Fibroblast of skin of right quadriceps (primary cell): ENCODE measurements at places on chromosomes 12 and 14.

- no peak for DNase-seq
Observed at GRCh38 chr14:65941091-65941490, 528.6 kb downstream of the FUT8 start.

DNA sequence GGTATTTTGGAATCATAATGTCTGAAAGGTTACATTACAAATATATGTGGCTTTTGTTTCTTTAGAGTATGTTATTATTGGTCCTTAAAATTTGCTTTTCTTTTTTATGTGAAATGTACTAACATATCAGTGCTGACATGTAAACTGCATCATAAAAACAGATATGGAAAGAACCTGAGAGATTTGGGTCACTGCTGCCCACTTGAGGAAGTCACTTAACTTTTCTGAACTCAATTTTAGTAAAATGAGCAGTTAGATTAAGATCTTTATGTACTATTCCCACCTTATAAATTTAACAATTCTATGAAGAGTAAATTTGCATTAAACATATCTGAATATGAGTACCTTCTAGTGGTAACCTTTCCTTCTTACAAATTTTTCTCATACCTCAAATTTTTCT is 7.5 kb downstream of the PTGR2 start:
- no peak for DNase-seq

GRCh38 chr12:132139912-132140311 is 4.2 kb downstream of the DDX51 start:
- no peak for DNase-seq

- peak; percentile 43 for DNase-seq
Observed at GRCh38 chr12:107684029-107684795, 1.4 kb upstream of the PWP1 start.

GRCh38 chr14:55756078-55756477 is 176.1 kb downstream of the KTN1 start:
- DNase-seq: no peak

GRCh38 chr14:57814726-57815125 is 51.2 kb downstream of the SLC35F4 start:
- no peak for DNase-seq

DNA sequence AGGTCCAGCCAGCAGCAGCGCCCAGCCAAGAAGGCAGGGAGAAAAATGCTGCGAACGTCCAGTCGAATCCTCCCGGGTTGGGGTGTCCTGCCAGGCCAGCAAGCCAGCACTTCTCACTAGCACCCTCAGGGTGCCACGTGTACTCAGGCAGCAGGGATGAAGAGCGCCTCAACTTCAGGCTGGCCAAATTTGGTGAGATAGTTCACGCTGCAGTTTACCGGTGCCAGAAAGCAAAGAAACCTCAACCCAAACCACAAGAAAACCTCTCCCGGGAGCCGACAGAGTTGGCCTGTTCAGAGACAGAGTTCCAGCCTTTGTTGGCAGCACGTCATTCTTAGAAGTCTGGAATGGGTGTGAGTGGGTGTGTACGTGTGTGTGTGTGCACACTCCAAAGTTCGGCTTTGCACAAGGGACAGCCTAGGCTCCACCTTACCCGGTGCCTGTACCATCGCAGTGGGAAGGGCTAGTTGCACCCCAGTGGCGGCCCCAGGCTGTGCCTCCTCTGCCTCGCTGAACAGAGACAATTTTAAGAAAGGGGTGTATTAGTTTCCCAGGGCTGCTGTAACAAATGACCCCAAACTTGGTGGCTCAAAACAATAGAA is 42.1 kb downstream of the ELK3 start:
- DNase-seq: peak; percentile 69

DNA sequence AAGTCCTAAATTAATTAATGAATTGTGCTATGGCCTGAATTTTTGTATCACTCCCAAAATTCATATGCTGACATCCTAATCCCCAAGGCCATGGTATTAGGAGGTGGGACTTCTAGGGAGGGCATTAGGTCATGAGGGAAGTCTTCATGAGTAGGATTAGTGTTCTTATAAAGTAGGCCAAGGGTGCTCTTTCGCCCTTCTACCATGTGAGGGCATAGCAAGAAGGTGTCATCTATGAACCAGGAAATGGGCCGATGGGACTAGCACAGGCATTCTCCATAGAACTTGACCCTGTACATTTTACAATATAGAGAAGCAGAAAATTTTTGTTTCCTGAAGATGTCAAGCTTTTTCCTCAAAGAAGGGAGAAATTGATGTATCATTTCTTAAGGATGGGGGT is 12.5 kb downstream of the SYT10 start:
- no peak for DNase-seq

DNA sequence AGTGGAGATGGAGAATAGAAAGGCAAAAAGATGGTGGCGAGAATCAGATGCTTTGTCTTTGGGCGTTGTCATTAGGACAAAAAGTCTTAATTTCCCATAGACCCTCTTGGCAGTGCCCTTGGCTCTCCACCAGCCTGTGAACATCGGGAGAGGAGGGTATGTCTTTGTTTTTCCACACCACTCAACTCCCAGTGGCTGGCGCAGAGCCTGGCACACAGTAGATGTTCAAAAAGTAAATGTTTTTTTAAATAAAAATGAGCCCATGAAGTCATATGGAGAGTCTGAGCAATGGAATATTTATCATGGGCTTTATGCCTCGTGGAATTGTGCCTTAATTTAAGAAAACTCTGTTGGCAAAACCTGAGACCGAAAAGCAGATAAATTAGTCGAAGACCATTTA is 90.4 kb downstream of the SRGAP1 start:
- DNase-seq: no peak

GRCh38 chr12:95996034-95996658 is at the start of gene HAL:
Gene HAL (minus strand): TSS chr12:95996344. CDS start chr12:95995910, 434 bp downstream.
- no peak for DNase-seq

DNA sequence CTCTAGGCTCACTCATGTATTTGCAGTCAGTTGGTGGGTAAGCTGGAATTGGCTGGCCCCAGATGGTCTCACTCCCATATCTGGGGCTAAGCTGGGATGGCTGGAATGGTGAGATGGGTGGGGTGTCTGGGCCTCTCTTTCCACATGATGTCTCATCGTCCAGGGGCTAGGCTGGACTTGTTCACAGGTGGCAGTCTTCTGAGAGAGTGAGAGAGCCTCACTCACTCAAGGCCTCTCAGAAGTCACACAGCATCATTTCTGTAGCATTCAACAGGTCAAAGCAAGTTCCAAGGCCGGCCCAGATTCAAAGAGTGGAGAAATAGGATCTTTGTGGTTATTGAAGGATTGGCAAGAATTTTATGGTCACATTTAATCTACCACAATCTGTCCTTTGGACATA is 102.7 kb downstream of the UNC79 start:
- DNase-seq: no peak

DNA sequence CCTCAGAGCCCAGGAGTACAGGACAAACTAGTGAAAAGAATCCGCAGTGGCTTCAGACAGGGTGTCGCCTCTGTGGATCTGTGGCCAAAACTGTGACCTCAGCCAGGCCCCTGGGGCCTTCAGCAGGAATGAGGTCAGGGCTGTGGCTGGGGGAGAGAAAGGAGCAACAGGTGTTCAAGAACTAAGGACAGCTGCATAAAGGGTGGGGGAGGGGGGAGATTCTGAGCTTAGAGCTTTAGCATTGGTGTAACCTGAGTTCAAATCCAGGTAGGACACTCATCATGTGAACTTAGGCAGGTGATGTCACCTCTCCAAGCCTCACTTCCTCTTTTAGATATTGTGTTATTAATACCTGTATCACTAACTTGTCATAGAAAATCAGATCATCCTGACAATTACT is 40.9 kb upstream of the CORO1C start:
- no peak for DNase-seq
